NCI-H1105 (cell line): ENCODE measurements at places on chromosomes 11 and 22.

DNA sequence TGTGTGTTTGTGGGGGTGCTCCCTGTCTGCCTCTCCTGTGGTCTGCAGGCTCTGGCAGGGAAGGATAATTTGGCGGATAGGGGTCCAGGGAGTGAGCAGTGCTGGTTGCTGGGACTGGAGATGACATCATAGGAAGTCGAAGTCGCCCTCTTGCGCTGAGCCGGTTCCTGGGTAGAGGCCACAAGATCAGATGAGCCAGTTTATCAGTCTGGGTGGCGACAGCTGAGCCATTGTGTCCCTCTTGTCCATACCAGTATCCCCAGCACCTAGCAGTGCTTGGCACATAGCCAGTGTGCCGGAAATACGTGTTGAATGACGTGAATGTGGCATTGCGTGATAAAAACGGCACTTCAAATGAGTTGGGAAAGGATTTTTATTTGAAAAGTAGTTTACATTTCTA is 9.8 kb downstream of the APOL5 start:
- DNase-seq = no peak

DNA sequence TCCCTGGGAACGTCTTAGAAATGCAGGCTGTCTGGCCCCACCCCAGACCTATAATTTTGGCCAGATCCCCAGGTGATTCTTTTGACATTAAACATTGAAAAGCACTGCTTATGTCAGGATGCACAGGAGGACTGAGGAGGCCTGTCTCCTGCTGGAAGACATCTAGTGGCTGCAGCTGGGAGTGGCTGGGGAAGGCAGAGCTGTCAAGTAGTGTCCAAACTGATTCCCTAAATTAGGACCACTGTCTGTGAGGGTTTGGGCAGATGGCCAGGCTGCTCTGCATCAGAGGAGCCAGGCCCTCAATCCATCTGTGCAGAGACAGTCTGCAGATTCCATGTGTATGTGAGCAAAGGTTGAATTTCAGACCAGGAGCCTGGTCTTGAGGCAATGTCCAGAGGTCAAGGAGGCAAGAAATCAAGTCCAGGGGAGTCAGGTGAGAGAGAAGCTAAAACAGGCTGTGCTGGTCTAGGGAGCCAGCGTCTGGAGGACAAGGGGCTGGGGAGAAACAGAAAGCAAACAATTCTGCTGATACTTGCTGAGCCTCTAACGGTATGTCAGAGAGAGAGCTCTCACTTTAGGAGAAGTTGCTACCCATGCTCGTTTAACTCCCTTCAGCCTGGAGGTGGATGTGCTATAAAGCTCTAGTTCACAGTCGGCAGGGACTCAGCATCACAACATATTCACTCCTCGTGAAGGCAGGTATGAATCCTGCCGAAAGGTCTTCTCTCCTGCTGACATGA is 15.3 kb upstream of the SYTL2 start:
- no peak for DNase-seq

- DNase-seq = no peak
These were observed 16.4 kb downstream of the PRR5 start for GRCh38 chr22:44718418-44718817.

- DNase-seq = no peak
These were observed 80.1 kb downstream of the GAB2 start for GRCh38 chr11:78337554-78337924.

- DNase-seq = no peak
These were observed 16.0 kb upstream of the PHLDA2 start for GRCh38 chr11:2945031-2945756.

GRCh38 chr11:8252388-8252787 is 11.3 kb downstream of the LMO1 start:
- no peak for DNase-seq

GRCh38 chr22:46366801-46367706 is 31.5 kb downstream of the TRMU start:
- DNase-seq = no peak

DNA sequence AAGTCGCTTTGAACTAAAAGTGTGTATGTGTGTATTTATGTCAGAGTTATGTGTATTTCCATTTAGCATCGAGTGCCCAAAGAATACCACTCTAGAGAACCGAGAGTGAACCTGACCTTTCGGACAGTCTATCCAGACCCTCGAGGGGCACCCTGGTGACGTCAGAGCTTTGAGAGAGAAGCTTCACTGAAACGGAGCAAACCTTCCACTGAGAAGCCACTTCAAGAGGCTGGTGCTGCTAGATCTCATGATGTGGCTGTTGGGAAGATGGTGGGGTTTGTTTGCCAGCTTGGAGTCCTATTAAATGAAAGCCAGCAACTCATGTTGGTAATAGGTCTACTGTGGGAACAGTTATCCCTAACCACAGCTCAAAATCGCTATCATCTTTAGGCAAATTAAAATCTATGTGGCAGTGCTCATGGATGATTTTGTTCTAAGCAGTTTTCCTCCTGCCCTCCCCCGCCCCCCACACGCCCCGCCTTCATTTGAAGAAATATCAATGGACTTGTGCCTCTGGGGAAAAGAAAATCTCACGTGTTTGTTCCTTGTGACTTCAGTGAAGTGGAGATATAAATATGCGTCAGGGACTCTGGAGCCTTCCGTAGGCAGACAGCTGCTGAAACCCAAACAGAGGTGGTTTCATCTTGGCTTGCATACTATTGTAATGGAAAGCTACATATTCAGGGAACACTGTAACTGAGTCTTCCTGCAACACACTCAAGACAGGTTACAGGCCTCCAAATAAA is 22.4 kb upstream of the C11orf96 start:
- DNase-seq = no peak

- no peak for DNase-seq
These were observed 4.3 kb downstream of the TP53AIP1 start for GRCh38 chr11:128938156-128938885.

GRCh38 chr11:120717623-120718022 is 206.1 kb downstream of the GRIK4 start:
- no peak for DNase-seq

GRCh38 chr11:12439615-12440014 is 62.2 kb downstream of the PARVA start:
- DNase-seq = no peak

GRCh38 chr11:19628018-19628417 is 84.6 kb upstream of the NAV2 start:
- no peak for DNase-seq

GRCh38 chr22:26238596-26238995 is 69.3 kb downstream of the SEZ6L start:
- no peak for DNase-seq

- no peak for DNase-seq
These were observed 525 bp downstream of the BIK start for GRCh38 chr22:43110927-43111623.

GRCh38 chr22:49519117-49519737 is 308.4 kb downstream of the BRD1 start:
- DNase-seq = no peak

DNA sequence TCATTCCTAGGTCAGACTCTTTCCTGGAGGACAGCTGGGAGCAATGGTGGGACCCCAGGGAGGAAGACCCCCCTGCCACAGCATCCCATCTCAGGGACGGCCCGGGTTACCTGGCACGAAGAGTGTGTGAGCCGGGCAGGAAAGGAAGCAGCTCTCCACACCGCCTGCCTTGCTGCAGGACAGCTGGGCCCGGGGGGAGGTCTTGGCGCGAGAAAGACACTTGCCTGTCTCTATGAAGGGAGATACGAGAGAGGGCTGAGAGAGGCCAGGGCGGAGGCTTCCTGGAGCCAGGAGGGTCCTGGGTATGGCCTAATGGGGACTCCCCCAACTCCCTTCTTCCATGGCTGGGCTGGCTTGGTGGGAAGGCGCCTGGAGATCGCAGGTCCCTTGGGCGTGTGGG is 36.1 kb upstream of the TTLL12 start:
- no peak for DNase-seq
